ENCODE measurements at places on chromosomes 12 and 14.

GRCh38 chr12:2823483-2823882 lies 11.0 kb downstream of the ITFG2 start:
- no peak for DNase-seq

DNA sequence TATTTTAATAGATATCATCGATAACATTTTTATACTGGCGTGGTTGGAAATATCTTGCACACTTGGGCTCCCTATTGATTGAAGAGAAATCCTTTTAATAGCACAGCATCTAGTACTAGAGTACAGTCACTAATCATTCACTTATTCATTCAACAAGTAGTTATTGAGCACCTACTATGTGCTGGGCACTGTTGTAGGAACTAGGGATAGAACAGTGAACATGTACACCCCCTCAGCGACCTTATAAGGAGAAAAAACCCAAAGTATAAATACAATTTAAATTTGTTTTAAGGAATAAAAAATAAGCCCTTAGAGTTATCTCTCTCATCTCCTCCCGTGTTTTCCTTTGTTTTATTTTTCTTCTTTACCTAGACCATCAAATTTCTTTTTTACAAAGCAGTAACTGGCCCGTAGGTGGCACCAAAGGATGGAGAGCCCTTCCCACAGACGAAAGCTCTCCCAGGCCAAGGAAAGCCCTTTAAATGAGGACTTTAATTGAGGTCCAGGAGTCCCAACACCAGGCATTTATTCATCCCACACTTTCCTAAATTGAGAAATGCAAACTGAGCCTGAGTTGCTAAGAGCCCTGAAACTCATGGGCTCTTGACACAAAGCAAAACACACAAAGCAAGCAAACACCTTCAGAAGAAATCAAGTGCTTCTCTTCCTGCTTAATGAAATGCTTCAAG lies 29.0 kb downstream of the PEBP1 start:
- no peak for DNase-seq

- no peak for DNase-seq
Observed at GRCh38 chr12:107845226-107845979, 70.9 kb downstream of the ASCL4 start.

DNA sequence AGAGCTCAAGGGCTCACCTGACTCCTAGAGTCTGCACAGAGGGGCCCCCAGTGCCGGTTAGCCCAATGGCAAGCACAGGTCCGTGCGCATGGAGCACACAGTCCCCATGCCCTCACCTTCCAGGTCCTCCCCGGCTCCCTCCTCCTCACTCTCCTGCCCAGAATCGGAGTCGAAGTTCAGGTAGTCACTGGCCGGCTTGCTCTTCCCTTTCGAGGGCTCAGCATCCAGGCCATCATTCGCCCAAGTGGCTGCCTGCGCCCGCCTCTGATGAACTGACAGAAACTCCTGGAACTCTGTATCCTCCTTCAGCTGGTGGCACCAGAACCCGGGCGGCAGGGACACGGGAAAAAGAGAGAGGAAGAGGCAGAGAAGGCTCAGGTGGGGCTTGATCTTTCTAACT lies 7.0 kb downstream of the RBM19 start:
- no peak for DNase-seq

DNA sequence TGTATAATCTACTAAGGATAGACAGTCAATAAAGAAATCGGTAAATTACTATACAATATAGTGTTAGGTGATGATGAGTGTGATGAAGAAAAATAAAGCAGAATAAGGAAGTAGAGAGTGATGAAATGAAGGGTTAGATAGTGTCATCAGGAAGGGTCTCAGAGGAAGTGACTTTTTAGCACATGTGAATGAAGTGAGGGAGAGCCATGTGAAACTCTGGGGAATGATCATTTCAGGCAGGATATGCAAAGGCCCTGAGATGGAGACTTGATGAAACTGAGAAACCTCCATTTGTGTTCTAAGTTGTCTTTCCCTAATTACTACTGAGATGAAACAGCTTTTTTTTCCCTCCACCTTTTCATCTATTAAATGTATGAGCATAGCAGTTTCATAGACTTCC lies 19.4 kb upstream of the GNPTAB start:
- DNase-seq, result no peak

DNA sequence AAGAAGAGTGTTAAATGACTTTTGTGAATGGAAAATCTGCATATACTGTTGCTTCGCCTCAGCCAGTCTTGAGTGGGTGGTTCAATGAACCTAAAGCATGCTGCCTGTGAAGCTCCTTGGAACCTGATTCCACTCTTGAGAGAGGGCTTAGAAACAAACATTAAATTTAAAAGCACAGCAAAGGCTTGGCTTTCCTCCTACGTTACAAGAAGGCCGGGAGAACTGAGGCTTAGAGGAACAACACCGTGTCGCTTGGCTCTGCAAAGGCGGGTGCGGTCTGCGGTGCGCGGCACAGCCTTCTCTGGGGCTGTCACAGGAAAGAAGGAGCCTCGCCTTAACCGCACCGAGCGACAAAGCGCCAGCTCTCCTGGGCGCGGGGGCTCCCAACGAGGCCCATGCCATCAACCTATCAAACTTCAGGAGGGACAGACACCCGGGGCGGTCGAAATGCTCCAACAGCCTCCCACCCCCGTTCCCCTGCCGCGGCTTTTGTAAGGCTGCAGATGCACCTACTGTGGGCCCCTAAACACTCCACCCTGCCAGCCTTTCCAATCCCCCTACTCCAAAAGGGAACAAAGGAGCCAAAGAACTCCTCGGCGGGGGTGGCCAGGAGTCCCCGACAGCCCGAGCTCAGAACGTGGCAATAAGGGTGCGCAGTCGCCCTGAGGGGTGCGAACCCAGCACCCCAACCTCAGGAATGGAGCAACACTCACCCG lies 729 bp downstream of the OSBPL8 start:
- DNase-seq, result peak; percentile 76

GRCh38 chr12:22709292-22709691 lies 84.3 kb downstream of the ETNK1 start:
- no peak for DNase-seq

- no peak for DNase-seq
Observed at GRCh38 chr12:93104535-93104934, 175.4 kb upstream of the EEA1 start.

DNA sequence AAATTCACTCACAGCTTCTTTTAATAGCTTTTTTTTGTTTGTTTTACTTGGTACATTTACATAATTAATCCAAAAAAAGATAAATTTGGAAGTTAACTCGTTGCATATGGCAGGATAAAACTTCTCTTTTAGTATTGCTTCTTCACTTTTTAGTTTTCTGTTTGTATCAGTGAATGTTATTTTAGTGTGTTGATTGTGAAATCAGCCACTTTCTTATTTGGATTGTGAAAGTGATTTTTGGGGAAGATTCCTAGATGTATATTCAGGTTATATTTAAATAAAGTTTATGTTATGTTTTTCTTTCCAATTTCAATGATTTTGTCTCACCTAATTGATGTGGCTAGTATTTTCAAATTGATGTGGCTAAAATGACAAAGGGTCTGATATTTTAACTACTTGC lies 693.9 kb upstream of the MGAT4C start:
- no peak for DNase-seq

GRCh38 chr14:93691042-93691780 lies 97.1 kb downstream of the PRIMA1 start:
- no peak for DNase-seq

GRCh38 chr14:80100681-80101080 lies 110.6 kb downstream of the DIO2 start:
- no peak for DNase-seq

DNA sequence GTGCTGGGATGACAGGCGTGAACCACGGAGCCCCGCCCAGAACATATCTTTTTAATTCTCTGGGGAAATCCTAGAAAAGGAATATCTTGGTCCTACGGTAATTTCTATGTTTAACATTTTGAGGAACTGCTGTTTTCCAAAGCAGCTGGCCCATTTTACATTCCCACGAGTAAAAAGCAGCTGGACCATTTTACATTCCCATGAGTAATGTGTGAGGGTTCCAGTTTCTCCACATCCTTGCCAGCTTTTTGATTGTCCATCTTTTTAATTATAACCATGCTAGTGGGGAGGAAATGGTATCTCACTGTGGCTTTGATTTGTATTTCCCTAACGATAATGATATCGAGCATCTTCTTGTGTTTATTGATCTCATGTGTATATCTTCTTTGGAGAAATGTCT lies 4.4 kb upstream of the P2RX4 start:
- no peak for DNase-seq

GRCh38 chr12:92570056-92570753 lies 132.6 kb upstream of the PLEKHG7 start:
- DNase-seq, result peak; percentile 76

GRCh38 chr12:74890237-74890599 lies 319.4 kb downstream of the KCNC2 start:
- no peak for DNase-seq

GRCh38 chr12:65620046-65620445 lies 204.2 kb upstream of the HMGA2 start:
- DNase-seq, result no peak

- no peak for DNase-seq
Observed at GRCh38 chr12:55727643-55728185, 1.1 kb downstream of the CD63 start.

GRCh38 chr12:124388679-124389137 lies 93.8 kb downstream of the RFLNA start:
- peak; percentile 27 for DNase-seq

DNA sequence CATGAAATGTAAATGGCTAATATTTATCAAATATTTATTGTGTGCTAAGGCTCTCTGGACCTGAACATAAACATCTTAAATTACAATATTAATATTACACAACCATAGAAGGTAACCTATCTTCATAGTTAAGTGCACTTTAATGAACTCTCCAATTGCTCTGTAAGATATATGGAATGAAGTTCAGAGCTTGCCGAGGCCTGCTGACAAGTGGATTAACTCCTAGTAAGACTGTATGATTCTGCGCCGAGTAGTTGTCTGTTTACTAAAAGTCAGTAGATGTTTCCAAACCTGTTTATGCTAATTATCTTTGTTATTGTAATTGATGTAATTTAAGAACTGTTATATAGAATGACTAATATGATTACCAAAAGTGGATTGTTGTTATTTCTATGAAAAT lies 77.2 kb downstream of the PTPRR start:
- DNase-seq, result no peak

- no peak for DNase-seq
Observed at GRCh38 chr14:69298131-69299071, 38.4 kb downstream of the GALNT16 start.

DNA sequence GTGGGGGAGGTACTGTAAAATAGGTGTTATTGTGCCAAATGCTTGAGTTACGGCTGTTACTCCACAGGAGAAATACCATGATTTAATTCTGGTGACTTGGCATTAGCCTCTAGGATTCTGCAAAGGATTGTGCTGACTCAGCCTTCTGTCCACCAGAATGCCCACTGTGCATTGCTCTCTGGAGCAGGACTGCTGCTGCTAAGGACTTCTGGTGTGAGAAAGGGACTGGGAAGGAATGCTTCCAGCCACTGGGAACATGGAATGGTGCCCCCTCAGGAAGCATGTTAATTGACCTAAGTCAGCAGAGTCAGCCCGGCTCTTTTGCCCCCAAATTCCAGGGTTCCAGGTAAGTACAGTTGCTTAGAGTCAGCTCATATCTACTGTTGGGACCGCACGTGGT lies 32.9 kb downstream of the ZFHX2 start:
- no peak for DNase-seq

GRCh38 chr14:35365130-35366055 lies 39.2 kb downstream of the NFKBIA start:
- DNase-seq, result no peak

DNA sequence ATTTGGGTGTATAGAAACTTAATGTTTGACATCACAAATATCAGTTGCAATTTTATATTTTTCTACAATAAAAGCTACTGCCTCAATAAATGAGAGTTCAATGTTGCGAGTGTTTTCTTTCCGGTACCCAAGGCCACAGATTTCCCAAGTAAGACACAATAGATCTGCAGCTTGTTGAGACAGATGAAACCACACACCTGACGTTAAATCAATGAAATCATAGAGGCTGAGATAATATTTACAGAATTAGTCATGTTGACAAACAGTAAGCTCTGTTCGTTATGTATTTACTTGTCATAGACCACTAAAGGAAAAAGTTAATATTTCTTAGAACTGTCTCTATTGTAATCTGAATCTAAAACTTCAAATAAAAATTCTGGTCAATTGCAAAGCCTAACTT lies 49.2 kb upstream of the PTHLH start:
- DNase-seq, result no peak

DNA sequence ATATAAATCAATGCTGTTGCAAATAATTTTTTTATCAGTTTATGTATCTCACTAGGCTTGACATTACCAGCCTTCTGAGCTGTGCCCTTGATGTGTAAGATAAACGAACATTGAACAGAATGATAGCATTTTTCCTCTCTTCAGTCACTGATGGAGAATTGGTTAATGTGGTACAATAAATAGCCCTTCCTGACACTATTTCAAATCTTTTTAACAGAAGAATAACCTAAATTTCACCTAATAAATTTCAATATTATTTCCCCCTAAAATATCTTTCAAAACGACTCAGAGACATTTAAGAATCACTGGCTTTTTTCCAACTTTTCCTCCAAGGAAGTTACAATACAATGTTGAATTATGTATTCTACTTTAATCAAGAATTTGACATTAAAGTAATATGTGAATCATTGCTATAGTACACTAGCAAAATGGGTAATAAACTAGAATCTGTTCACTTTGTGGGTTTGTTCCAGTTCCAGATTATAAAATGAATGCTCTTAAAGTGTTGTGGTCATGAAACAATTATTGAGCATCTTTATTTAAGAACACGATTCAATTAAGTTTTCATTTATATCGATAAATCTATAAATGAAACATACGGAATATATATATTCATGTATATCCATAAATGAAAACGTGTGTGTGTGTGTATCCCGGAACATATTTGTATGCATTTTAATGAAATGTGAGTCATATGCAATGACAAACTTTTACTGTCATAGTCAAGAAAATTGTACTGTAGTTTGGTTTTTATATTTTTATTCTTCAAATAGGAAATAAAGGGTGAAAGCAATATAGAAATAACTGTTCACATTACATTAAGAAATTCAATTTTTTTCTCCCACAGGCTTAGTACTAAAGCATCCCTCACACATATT lies 2.5 kb upstream of the ATP2B1 start:
- DNase-seq, result no peak

- DNase-seq, result no peak
Observed at GRCh38 chr12:16583969-16584745, 21.8 kb downstream of the LMO3 start.

- DNase-seq, result no peak
Observed at GRCh38 chr14:92259613-92260357, 63.2 kb upstream of the SLC24A4 start.

GRCh38 chr14:66174453-66174891 lies 311.7 kb upstream of the CCDC196 start:
- DNase-seq, result no peak

- no peak for DNase-seq
Observed at GRCh38 chr12:106084759-106085158, 54.0 kb downstream of the NUAK1 start.

GRCh38 chr14:20730891-20731290 lies 14.8 kb upstream of the EDDM3A start:
- DNase-seq, result no peak

DNA sequence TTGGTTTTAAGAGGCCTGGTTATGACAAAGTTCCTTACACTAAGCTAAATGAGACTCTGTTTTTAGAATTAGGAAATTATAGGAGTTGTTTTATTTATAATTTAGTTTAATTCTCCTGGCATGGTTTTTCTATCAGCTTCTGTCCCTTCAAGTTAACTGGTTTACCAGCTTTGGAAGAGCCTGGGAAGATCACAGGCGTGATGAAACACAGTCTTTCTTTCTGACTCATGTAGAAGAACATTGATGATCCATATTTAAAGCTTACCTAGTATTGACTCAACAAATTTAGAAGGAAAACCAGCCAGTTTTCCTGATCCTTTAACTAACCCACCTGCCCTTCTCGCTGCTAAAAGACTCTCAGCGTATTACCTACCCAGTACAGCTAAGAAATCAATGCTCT lies 155.2 kb downstream of the TGFB3 start:
- DNase-seq, result no peak
